ENCODE measurements at places on chromosomes 11 and 22. TPM values are rescaled to one million over a fixed set of nuclear protein-coding genes. Genes with fewer than 3 reads are reported as not detected.

GRCh38 chr11:36711104-36711825 is 113.2 kb upstream of the RAG2 start:
- no peak for DNase-seq

DNA sequence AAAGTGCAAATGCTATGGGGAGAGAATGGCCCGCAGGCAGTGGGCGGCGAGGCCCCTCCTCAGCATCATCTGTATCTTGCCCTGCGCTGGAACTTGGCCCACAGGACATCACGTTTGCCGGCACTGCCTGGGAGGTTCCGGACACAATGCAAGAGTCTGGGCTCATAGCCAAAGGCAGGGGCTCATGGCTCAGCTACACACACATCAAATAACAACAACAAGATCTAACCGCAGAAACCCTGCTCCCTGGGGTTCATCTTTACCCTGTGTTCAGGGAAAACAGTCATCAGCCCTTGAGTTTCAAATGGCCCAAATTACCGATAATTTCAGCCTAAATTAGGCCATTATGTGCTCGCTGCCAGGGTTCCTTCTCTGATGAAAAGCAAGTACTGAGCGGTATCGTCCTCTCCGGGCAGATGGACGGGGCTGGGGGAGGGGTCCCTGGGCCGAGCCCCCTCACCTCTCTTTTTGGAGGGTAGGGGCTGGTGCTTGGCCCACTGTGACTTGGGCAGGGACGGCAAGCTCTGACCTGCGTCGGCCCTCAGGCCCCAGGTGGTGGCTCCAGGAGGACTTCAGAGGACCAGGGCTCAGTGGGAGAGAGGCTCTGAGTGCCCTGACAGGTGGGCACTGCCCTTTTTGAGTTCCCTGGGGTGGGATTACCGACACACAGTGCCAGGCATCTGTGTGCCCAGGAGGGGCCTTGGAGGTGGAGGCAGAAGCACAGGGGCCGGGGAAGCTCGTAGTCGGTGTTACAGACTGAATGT is 25.0 kb upstream of the GAL start:
- DNase-seq = peak; percentile 93

DNA sequence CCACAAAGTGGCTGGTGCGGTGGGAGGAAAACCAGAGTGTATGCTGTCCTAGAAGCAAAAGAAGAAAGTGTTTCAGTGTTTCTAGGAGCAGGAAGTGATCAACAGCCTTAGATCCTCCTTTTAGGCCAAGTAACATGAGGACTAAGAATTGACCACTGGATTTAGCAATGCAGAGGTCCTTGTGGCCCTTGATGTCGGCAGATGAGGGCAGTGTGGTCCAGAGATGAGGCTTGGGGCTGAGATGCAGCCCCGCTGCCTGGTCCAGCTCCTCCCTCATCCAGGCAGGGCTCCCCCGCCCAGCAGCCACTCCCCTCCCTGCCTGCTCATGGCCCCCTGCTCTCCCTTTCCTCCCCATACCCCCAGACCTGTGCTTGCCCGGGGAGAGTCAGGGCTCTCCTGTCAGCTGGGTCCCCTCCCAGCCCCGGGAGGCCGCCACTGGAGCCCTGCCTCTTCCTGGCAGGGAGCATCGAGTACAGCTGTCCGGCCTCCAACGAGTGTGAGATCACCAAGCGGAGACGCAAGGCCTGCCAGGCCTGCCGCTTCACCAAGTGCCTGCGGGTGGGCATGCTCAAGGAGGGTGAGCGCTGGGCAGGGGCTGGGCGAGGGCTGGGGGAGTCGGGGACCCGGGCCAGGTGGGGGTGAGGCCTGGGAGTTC is 3.7 kb downstream of the TRMT112 start:
- no peak for DNase-seq

- DNase-seq = no peak
Observed at GRCh38 chr11:134609361-134610115, 197.5 kb upstream of the B3GAT1 start.

DNA sequence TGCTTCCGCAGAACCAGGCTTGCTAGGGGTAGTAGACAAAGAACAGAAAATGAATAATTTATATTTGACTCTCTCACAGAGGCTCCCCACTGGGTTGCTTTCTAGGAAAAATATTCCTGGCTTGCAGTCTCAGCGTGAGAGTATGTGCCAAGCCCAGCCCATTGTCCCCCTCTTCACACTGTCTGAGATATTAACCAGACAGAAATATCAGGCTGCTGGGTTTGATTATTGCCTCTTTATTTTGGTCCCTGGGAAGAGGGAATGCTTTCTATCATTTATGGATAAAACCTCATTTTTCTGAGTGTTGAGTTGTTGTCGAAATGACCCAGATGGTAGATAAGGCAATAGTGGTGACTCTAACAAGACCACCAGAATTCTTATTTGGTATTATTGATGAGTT is 367.9 kb downstream of the METTL15 start:
- peak; percentile 51 for DNase-seq

- DNase-seq = no peak
Observed at GRCh38 chr11:78916759-78917158, 342.1 kb upstream of the NARS2 start.

DNA sequence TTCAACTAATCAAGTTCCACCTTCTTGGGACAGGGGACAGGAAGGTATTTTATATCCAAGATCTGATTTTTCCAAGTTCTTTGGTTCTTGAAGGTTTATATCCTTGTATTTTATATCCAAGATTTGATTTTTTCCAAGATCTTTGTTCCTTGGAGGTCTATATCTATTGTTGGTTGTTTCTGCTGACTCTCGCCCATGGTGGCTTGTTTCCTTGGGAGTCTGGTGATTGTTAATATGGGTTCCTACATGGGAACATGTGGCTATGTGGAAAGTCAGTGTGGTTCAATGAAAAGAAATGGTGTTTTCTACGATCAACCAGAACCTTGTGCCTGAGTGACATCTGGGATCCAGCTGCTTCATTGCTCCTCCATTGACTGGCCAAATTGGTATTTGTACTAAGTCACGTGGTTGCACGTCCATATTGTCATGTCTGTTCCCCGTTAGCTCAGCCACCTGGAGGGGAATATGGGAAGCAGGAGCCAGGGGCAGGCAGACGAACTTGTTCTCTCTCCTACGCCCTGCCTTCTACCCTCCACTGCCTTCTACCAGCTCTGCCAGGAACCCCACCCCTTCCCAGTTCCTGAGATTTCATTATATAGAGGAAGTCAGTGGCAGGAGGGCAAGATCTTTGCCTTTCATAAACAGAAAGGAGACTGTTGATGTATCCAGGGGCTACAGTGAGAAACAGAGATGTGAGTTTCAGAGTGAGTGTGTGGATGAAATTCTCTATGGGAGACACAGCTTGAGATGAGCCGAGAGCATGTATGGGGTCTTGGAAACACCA is 11.1 kb upstream of the CSF2RB start:
- no peak for DNase-seq

GRCh38 chr22:23398701-23399366 is 181.3 kb downstream of the IGLL1 start:
- DNase-seq = no peak

DNA sequence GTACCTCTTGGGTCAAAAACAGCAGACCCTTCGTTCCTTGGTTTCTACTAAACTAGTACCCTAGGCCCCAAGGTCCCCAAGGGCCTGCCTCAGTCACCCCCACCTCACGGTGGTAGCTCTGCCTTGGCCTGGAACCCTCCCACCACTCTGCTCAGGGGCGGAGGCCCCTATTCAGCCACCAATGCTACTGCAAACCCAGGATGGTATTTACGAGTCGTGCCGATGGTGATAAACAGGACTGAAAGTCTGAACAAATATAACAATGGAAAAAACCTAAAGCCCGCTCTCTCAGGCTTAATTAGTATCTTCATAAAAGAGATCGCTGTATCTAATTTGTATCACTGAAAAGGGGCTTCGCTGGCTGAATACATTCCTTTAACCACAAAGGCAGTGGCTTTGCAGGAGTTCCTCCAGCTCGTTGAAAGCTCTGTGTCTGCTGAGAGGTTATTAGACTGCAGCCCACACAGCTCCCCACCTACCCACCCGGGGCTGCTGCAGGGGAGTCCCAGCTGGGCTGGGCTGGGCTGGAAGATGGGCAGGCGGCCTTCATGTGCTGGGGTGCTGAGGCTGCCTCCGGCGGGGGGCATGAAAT is 15.2 kb downstream of the SHISAL1 start:
- DNase-seq = peak; percentile 50

GRCh38 chr11:118618991-118619375 is 11.6 kb downstream of the PHLDB1 start:
- no peak for DNase-seq

DNA sequence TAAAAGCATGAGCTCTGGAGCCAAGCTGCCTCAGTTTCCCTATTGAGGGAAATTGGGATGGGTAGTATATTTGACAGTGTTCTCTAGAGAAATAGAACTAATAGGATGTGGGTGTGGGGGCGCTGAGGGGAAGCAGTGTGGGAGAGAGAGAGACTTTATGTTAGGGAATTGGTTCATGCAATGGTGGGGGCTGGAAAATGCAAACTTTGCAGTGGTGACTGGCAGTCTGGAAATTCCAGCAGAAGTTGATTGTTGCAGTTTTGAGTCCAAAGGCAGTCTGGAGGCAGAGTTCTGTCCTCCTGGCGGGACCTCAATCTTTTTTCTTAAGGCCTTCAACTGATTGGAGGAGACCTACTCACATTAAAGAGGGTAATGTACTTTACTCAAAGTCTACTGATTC is 59.4 kb upstream of the SYT13 start:
- DNase-seq = no peak

DNA sequence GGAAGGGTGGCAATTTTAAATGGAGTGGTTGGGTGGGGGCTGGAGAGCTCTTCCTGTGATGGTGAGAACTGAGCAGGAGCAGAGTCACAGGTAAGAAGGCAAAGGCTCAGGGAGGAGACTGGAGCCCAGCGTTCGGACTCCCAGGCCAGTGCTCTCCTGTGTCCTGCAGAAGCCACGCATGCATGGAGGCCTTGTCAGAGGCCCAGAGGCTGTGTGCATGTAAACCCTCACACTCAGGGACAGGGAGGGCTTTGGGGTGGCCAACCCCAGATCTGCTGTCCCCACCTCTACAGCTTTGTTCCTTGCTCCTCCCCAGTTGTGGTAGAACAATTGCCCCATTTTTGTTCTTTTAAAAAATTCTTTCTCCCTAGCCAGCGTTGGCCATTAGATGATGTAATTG is 130.4 kb upstream of the PARVA start:
- DNase-seq = no peak

DNA sequence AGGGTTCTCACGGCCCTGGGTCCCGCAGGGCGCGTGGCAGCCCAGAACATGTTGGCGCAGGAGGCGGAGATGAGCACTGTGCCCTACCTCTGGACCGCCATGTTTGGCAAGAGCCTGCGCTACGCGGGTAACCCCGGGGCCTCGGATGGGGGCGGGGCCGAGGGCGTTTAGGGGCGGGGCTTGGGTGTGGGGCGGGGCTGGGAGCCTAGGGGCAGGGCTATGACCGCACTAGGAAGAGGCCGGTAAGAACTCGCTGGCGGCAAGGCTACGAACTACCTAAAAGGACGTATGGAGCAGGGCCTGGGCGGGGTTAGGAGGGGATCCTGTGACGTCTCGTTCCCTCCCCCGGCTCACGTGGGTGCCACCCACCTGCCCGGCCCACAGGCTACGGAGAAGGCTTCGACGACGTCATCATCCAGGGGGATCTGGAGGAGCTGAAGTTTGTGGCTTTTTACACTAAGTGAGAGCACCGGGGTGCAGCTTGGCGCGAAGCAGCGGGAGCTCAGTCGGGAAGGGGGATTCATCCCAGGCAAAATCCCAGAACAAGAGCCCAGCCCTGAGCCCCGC is 2.8 kb upstream of the LZTR1 start:
- DNase-seq = peak; percentile 66

- no peak for DNase-seq
Observed at GRCh38 chr11:33651990-33652389, 48.6 kb downstream of the C11orf91 start.

DNA sequence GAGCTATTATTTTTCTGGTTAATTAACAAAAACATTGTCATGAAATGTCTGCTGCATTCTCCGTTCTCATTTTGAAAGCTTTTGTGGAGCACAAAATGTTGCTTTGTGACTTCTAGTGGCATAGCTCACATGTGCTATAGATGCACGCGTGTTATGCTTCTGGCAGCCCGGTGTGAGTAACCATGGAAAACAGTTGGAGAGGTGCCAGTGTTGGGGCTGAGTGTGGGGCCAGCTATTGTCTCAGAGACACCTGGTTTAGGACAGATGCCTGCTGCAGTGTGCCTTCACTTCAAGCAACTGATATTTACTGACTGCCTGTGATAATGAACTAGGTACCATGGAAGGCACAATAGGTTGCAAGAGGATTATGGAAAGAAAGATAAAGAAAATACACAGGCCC is 760.6 kb downstream of the NTM start:
- DNase-seq = peak; percentile 63

GRCh38 chr11:1072116-1072820 is 2.4 kb upstream of the MUC2 start:
- no peak for DNase-seq

Gene TMEM126A
- polyA plus RNA-seq = 28.8 TPM

Gene KRTAP5-1
- not detected for polyA plus RNA-seq

Gene DEPDC7
- 3.6 TPM for polyA plus RNA-seq

Gene ZDHHC13
- polyA plus RNA-seq = 14.9 TPM

Gene HTR3B
- 0.20 TPM for polyA plus RNA-seq

Gene GRAMD1B
- polyA plus RNA-seq = 17.1 TPM

Gene OR56A4
- not detected for polyA plus RNA-seq

Data from brain (organoid and tissue), 16 donors.